ENCODE measurements at places on chromosomes 2 and 18.

- DNase-seq = no peak
Observed at GRCh38 chr2:47657886-47658489, 125.0 kb upstream of the MSH6 start.

DNA sequence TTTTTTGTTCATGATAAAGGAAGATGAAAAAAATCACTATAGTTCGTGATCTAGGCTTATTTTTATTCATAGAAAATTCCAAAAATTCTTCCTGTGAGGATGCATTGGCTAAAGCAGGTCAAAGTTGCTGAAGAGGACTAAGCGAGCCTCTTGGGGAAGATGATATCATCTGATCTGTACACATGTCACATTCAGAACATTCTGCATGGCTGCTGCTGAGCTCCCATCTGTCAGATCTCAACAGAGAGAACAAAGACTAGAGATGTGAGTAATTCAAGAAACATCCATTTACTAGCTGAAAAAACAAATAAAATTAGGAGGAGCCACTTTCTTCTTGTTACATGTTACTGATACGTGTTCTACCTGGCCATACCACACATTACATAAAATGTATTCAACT lies 518.6 kb upstream of the FSIP2 start:
- no peak for DNase-seq

DNA sequence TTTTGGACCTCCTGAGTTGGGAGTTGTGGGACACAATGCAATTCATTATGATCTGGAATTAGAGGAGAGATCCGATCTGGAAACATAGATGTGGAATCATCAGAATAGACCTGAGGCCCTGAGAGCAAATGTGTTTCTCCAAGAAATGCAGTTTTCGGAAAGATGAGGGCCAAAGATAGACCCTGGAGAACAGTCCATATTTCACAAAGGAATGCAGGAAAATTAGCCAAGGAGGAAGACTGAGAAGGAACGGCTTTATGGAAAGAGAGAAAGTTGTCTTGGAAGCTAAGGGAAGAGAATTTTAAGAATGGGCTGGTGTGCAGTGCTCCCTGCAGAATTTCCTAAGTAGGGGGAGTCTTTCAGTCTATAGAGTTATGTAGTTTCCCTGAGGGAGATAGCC lies 11.1 kb upstream of the ZNF532 start:
- DNase-seq = no peak

DNA sequence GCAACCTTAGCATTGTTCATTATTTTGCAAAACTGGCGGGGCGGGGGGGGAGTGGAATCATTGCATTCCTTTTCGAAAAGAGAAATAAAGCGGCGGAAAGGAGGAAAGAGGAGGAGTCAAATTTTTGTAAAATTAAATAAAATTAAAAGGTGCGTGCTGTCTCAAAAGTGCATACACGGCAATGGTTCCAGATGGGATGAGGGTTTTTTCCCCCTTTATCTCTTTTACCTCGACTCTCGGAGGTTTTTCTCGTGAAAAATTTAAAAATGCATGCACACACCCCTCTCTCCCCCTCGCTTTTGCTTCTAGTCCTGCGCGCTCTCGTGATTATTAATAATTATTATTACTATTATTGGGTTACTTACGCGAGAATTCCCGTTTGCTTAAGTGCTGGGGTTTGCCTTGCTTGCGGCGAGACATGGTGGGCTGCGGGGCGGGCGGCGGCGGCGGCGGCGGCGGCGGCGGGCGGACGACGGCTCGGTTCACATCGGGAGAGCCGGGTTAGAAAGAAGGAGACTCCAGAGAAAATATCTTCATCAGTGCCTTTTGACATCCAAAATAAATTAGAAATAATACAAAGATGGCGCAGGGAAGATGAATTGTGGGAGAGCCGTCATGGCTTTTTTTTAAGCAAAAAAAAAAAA lies 481 bp downstream of the BCL11A start:
- no peak for DNase-seq

DNA sequence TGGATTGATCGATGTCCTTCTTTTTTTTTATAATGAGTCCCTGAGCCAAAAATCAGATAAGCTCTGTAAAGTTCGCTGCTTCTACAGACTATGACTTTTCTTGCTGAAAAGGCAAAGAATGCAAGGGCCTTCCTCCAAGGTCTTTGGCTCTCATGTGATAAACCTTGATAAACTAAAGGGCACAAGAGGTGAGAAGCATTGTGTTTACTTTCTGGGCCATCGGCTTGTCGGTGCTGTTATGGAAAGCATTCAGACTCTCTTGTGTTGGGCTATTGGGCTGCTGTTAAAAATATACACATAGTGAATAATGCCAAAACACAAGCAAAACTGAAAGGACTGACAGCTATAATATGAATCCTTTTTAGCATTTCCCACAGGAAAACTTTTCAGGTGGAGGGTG lies 472.4 kb upstream of the SPHKAP start:
- no peak for DNase-seq

DNA sequence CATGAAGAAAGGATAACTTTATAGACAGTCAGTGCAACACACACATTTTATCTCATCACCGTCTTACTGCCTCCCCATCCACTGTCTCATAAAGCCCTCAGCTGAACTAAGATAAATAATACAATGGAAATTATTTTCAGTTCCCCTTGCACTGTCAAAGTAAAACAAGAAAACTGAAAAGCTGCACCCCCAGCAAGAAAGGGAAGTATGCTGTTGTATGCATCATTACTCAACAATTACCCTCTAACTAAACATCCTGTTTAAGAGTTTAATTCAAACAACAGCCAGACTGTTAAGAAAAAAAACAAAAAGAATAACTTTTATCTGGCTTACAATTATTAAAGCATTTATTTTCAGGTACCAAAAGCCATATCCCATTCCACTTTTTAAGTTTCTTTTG lies 25.0 kb downstream of the MPPE1 start:
- DNase-seq = no peak

DNA sequence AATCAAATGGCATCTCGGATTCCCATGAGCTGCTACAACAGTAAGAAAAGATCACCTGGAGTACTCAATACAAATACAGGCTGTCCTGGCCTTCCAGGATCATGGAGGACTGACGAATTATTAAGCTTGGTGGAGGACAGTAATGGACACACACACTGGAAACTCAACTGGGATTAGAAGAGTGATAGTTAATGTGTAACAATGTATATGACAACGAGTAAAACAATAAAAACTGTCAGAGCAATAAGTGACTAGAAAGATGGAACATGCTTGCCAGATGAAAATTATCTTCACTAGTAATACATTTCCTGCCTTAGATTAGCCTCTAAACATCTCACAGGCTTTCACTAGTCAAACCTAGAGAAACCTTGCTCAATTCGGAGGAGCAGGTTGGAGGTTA lies 49.2 kb upstream of the CDH20 start:
- DNase-seq = no peak

- DNase-seq = no peak
Observed at GRCh38 chr2:233135421-233135820, 75.3 kb downstream of the INPP5D start.

DNA sequence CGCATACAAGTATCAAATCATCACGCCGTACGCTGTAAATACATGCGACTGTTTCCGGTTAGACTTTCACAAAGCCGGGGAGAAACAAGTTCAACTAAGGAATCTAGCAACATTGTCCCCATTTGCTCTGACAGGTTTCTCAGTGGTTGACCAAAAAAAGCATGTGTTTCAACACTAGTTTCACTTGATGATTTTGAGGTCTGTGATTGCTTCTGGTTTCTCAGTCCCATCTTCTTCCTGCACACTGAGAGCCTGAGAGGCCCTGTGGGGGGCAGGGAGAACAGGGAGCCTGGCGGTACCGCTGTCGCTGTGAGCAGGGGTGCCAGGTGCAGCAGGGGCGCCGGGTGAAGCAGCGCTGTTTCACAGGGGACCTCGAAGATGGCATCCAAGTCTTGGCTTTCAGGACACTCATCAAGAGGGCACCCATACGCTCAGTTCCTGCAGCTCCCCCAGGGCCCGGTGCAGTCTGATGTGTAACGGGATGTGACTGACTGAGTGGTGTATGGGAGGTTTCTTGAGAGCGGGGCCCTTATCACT lies 270.9 kb downstream of the TWIST2 start:
- DNase-seq = no peak

GRCh38 chr2:204655101-204655500 lies 109.8 kb downstream of the PARD3B start:
- no peak for DNase-seq

DNA sequence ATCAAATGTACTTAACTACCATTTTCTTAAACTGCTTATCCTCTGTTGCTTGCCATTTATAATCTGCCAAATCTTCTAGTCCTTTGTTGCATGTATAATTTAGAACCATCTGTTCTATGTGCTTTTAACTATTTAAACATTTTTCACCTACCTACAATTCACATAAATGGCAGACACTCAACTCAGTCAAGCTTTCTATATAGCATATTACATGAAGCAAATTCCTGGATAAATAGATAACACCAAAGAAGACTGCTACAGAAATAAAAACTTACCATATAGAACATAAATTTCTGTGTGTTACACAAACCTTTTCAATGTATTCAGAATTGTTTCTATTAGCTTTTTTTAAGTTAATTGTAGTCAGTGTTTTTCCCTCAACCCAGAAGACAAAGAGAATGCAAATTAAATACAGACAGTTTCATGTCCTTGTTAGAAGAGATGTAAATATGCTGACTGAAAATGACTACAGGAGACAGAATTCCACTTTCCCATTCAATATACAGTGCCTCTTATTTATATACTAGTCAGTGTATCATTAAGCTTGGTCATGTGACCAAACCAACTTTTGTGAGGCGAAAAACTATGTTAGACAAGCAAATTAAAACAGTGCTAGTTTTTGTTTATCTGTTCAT lies 2.6 kb downstream of the BAZ2B start:
- no peak for DNase-seq

- no peak for DNase-seq
Observed at GRCh38 chr2:235085476-235085875, 133.7 kb downstream of the SH3BP4 start.

DNA sequence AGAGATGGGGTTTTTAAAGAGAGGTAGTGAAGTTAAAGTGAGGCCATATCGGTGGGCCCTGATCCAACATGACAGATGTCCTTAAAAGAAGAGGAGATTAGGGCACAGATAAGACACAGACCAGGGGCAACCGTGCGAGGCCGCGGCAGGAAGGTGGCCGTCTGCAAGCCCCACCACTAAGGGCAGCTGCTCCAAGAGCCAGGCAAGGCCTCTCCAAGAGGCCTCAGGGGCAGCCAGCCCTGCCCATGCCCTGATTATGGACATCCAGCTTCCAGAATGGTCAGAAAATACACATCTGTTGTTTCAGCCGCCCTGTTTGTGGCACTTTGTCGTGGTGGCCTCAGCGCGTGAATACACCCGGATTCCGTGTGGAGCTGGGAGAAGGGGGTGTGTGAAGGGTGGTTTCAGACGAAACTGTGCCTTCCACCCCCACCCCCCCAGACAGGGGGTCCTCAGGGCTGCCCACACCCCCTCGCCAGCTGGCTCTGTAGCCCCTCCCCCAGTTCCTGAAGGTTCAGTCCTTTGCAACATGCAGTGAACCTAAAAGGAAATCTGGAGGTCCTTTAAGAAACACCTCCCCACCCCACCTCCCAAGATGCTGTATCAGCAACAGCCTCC lies 74.1 kb upstream of the SMAD7 start:
- no peak for DNase-seq

DNA sequence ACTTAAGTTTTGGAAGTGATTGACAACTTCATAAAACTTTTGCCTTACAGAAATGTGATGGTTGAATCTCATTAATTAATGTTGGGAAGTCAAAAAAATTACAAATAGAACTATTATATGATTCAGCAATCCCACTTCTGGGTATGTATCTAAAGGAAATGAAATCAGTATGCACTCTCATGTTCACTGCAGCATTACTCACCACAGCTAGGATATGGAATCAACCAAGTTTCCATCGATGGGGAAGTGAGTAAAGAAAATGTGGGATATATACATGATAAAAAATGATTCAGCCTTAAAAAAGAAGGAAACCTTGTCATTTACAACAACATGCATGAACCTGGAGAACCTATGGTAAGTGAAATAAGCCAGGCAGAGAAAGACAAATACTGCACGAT lies 112.4 kb upstream of the WDR75 start:
- DNase-seq = no peak

- no peak for DNase-seq
Observed at GRCh38 chr2:49165662-49166061, 11.3 kb upstream of the FSHR start.

- DNase-seq = no peak
Observed at GRCh38 chr2:234910186-234910679, 41.6 kb upstream of the SH3BP4 start.

- DNase-seq = no peak
Observed at GRCh38 chr2:49240608-49241007, 86.3 kb upstream of the FSHR start.

DNA sequence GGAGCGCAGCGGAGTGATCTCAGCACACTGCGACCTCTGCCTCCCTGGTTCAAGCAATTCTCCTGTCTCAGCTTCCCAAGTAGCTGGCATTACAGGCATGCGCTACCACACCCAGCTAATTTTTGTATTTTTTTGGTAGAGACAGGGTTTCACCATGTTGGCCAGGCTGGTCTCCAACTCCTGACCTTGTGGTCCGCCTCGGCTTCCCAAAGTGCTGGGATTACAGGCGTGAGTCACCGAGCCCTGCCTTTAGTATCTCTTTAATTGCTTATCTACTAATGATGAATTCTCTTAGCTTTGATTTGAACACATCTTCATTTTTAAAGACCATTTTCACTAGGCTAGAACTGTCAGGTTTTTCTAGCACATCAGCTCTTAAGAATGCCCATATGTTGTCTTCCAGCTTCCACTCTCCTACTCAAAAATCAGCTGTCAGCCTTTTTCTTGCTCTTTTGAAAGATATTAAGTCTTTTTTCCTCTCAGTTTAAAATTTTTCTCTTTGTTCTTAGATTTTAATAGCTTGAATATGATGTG lies 16.1 kb upstream of the MFSD2B start:
- DNase-seq = no peak

DNA sequence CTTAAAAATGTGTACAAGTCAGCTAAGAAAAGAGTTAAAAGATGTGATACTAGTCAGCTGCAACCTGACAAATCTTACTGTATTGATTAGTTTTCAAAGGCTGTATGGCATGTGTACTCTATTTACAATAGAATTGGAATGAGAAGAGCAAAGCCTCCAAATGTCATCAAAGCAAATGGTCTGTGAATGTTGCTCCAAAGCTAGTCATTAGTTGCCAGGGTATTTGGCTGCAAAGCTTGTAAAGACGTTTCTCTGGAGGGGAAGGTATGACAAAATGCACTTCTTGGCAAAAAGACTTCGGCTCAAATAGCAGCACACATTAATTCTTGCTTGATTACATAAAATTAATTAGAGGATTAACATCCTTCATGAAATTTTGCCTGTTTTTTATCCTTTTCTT lies 59.3 kb downstream of the ETAA1 start:
- no peak for DNase-seq

- no peak for DNase-seq
Observed at GRCh38 chr2:11187083-11187619, 31.9 kb downstream of the SLC66A3 start.

- no peak for DNase-seq
Observed at GRCh38 chr2:191222952-191223351, 22.3 kb upstream of the MYO1B start.

DNA sequence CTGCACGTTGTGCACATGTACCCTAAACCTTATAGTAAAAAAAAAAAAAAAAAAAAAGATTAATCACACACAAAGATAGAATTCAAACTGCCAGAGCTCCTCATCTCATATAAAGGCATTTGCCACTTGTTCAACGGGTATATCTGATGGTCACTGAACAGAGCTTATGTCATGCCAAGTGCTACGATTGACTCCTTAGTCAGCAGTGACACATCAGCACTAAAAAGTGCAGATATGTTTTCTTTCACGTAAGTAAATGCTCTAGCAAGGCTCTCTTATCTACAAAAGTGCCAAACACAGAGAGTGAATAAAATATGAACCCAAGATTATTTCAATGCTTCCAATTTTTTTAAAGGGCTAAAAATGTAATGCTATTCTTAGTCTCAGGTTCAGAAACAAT lies 1.1 kb downstream of the LMAN1 start:
- peak; percentile 21 for DNase-seq

All from T-helper 2 cell treated with Interferon-gamma antibody and Interleukin-4, amounts not matched to agents 5 μg/mL and 100 μg/mL, for 36 hours (primary cell).